ENCODE measurements at places on chromosomes 4 and X.

GRCh38 chrX:132094164-132094563, 33.7 kb downstream of the FRMD7 start:
- DNase-seq = no peak

- DNase-seq = no peak
These were observed 25.9 kb upstream of the NYX start for GRCh38 chrX:41421071-41421729.

- no peak for DNase-seq
These were observed 14.8 kb upstream of the MAMLD1 start for GRCh38 chrX:150348365-150348764.

GRCh38 chrX:42708222-42708621, 69.7 kb downstream of the PPP1R2C start:
- DNase-seq = no peak

DNA sequence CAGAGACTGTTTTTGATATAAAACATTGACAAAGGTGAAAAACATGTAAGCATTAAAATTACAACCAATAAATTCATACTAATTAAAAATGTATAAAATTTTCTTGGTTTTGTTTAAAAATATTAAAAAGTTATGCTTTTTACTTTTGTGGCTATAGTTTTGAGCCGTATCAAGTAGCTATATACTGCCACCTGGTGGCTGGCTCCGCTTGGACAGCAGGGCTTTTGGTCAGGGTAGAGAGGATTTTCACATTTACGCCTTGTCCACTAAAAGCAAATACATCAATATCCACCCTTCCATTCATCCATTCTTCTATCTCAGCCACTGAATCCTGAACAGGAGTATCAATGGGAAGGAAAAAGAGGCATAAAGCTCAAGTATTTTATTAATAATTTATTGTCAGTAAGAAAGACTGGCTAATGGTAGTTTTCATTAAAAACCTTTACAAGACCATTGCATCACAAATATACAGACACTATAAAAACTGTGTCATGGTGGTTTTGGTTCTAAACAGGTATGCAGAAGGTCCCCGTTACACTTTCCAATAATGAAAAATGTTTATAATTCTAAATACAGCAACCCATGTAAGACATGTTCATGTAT, 32.1 kb upstream of the MTNR1A start:
- peak; percentile 41 for DNase-seq

GRCh38 chr4:105989485-105990242, 94.4 kb downstream of the NPNT start:
- DNase-seq = peak; percentile 10

DNA sequence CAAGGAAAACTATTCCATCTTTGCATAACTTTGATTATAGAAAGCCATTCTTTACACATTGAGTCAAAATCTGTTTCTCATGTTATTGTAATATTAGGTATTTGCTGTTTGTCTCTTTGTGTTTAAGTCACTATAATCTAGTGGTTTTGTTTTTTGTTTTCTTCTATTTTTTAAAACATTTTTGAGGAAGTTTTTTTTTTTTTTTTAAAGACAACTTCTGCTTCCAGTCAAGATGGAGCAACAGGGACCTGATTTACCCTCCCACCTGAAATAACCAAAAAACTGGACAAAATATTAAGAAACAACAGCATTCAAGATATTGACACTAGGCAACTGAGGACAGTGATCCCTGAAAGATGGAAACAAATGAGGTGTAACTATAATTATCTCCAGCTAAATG, 18.4 kb upstream of the NSUN7 start:
- no peak for DNase-seq

DNA sequence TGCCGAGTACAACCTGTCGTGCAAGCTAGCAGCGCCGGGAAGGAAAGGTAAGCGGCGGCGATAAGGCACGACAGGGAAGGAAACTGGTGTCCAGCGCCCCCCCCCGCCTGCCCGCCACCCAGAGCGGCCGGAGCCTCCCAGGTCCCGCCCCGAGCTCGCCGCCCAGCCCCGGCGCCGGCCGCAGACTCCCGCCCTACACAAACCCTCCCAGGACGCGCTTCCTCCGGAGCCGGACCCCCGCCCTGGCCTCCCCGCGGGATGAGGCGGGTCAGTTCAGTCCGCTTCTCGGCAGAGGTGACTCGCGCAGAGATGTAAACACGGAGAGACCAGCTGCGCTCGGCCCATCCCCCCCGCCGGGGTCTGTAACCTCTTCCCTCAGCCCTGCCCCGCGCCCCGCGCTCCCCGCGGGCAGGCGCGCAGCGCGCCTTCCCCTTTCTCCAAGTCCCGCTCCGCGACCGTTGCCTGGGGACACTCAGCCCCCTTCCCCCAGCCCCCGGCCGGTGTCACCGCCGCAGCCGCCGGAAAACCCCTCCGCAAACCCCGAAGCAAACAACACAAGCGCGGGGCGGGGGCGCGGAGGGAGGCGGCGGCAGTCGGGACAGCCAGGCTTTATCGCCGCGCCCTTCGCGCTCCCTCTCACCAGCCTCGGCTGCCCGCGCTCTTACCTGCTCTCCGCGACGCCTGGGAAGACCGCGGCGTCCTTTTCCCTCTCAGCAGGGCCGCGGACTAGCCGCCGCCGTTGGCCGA, 543 bp downstream of the ELF2 start:
- peak; percentile 60 for DNase-seq

DNA sequence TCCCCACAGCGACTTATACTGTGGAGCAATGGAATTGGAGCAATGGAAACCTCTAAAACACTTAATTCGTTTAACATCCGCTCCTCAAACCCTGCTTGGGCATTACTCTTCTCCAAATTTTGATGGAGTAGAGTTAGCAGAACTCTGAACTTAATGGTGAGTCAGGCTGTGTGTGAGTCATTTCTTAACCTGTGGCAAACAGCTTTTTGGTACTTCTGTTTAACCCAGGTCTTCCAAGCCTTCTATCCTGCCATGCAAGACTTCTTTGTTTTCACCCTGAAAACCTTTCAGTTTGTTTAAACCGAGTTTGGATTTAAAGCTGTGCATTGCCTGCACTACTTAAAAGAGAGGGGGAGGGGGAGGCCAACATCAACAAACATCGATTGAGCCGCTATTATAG, 3.6 kb upstream of the AMOT start:
- no peak for DNase-seq

DNA sequence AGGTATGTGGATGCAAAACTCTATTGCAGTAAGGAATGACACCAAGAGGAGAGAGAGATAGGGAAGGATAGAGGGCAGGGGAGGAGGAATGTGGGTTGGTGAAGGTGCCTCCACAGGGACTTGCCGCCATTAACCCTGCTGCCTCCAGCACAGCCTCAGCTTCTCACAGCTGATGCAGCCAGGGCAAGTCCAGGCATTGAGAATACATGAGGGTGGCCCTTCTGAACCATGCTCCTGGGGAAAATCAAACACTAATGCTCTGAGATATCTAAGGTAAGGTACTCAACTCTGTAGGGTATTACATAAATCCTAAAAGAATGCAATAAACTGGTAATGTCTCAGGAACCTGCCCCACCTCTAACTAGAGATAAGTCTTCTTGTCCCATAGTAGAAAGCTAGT, 28.7 kb downstream of the UGT2B7 start:
- DNase-seq = no peak

GRCh38 chrX:38887222-38887621, 86.0 kb downstream of the MID1IP1 start:
- DNase-seq = peak; percentile 1

- DNase-seq = peak; percentile 1
These were observed 38.1 kb upstream of the ATXN3L start for GRCh38 chrX:13357925-13358324.

DNA sequence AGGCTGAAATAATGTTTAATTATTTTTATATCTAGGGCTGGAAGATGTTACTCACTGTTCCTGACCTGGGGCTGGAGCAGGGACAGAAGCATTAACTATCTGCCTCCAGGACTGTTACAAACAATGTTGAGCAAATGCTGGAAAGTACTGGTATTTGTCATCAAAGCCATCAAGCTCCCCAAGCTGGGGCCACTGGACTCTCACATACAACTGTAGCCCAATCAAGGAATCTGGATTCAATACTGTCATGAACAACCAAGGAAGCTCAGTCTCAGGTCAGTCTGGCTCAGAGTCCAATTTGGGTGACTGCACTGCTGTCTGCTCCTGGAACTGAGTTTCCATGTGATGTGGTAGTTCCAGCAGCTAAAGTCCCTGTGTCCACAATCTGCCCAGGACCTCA, 50.4 kb downstream of the APOO start:
- DNase-seq = no peak

GRCh38 chrX:150610446-150610845, 42.0 kb downstream of the MTM1 start:
- no peak for DNase-seq

DNA sequence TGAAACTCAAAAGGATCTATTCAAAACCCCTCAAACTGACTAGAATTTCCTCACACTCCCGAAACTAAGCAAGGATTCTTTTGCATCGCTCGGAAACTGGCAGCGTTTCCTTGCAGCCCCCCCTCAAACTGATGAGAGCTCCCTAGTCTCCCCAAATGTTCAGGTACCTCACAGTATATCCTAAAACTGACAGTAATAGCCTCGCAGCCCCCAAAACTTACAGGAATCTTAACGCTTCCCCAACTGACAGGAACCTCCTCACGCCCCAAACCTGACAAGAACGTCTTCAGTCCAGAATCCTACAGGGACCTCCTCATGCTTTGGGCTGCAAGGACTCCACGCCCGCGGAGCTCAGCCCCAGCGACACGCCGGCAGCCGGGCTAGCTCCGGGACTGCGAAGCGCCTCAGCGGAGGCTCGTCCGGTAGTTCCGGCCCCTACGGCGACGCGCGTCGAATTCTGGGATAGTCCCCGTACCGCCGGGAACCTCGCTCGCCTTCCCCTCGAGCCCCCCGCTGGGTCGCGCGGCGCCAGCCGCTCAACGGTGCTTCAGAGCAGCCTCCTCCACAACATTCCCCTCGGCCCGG, 640 bp downstream of the PHF8 start:
- no peak for DNase-seq

- DNase-seq = no peak
These were observed 121.5 kb downstream of the RAPGEF2 start for GRCh38 chr4:159224408-159224807.

- DNase-seq = no peak
These were observed 332.0 kb downstream of the NKX6-1 start for GRCh38 chr4:84167093-84167492.

GRCh38 chrX:2504706-2505332, 4.0 kb upstream of the DHRSX start:
- no peak for DNase-seq

DNA sequence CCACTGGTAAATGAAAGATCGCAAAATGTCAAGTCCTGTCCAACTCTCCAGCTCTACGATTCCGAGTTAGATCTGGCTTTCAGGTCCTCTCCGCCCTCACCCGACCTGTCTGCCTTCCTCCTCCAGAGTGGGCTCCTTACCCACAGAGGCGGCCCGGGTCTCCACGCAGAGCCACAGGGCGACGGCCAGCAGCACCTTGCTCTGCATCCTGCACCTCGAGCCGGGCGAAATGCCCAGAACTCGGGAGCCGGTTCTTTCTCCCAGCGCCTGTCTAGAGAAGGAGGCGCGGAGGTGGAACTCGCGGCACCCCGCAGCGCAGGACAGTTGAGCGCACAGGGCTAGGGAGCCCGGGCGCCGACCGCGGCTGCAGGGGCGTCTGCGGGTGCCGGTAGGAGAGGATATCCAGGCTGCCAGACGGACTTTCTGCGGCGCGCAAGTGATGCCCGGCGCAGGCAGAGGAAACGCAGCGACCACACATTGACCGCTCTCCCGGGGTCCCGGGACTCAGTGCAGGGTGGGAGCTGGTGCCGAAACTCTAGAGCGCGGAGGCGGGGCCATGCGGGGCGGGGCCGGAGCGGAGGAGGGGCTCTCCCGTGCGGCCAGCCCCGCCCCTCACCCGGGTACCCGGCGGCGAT, at the start of gene KDR:
KDR (minus strand) TSS at position 509 of the 635 bp plus-strand sequence; CDS start at position 207, 302 bp downstream.
- no peak for DNase-seq

- DNase-seq = no peak
These were observed 16.0 kb upstream of the NSUN7 start for GRCh38 chr4:40733752-40734151.

GRCh38 chrX:21863241-21863640, 7.5 kb downstream of the YY2 start:
- DNase-seq = no peak

- no peak for DNase-seq
These were observed 13.3 kb upstream of the AGA start for GRCh38 chr4:177455561-177455970.

DNA sequence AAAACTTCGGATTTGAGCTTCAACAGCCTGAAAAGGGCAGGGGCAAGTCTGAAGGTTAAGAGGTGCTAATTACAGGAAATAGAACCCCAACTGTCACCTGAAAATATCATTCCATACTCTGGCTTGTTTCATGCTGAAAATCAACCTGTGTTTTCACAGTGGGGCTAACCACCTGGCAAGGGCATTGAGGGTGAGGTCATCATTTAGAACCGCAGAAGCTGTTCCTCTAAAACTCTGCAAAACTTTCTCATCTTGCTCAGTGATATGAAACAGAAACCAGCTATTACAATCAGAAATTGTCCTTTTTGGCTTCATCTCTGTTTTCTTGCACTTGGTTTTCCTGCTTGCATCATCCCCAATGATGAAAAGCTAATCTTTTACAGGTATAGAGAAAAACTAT, 247.6 kb downstream of the DCLK2 start:
- DNase-seq = no peak

GRCh38 chrX:101385795-101386541, at the start of gene BTK:
Gene BTK, minus strand, starts transcription at chrX:101386191. Its CDS starts 10,907 bp downstream, at chrX:101375284.
- no peak for DNase-seq

DNA sequence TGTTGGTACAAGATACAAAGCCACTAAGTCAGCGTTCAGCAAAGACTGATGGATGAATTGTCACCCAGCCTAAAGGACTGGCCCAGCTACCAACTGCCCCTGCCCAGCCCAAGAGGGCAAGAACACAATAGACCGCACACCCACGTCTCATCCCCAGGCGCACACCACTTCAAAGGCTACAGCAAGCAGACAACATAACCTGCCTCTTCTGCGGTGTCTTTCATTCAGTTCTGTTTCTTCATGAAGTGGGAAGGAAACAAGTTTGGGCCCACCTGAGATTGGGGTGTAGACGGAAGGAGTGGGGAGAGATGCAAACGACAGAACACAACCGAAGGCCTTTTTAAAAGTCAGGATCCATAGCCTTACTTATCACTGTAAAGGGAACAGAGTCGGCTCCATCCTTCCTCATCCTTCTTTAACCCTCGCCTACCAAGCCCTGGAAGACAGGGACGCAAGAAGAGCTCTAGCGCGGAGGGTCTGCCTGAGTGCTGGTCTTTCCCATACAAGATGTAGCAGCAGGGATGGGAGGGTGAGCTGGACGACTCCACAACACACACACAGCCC, 691 bp downstream of the SCARB2 start:
- DNase-seq = peak; percentile 2

- DNase-seq = no peak
These were observed at the start of gene MAGEA8 for GRCh38 chrX:149881081-149881711. Gene MAGEA8, plus strand, starts transcription at chrX:149881183. Its CDS starts 3,090 bp downstream, at chrX:149884273.

- no peak for DNase-seq
These were observed 191.4 kb downstream of the PPP3CA start for GRCh38 chr4:101155945-101156344.

- DNase-seq = peak; percentile 90
These were observed 219.0 kb upstream of the EMCN start for GRCh38 chr4:100736641-100737451.

GRCh38 chrX:150062292-150063137, 124.2 kb upstream of the EOLA2 start:
- DNase-seq = peak; percentile 81

GRCh38 chr4:112509243-112510141, 6.5 kb downstream of the NEUROG2 start:
- DNase-seq = peak; percentile 21

Data from HFFc6 (cell line).